D341Med (cell line): ENCODE measurements at places on chromosomes 3 and 15.

DNA sequence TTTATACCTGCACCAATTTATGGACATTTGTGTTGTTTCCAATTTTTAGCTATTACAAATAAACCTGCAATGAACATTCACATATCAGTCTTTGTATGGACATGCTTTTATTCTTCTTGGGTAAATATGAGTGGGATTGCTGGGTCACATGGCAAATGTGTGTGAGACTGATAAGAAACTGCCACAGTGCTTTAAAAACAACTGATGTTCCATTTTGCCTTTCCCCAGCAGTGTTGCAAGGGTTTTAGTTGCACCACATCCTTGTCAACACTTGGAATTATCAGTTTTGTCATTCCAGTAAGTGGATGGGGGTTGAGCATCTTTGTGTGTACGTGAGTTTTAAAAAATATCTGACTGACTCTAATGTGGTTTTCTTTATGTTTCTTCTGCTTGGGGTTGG lies 191.2 kb downstream of the PLCL2 start:
- no peak for DNase-seq

DNA sequence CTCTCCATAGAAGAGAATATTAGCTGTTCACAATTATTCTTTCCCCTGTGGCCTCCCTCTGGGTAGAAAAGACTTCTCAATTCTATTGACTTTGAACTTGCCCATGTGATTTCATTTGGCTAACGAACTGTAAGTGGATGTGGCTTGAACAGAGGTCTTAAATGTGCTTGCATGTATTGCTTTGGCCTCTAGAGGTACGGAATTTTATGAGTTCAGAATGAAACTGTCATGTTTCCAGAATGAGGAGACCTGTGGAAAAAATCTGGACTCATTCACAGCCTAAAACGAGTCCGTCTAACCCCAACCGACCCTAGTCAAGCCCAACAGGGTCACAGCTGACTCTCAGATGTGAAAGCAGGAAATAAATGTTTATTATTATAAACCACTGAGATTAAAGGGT lies 596.7 kb upstream of the UBE2E2 start:
- no peak for DNase-seq

DNA sequence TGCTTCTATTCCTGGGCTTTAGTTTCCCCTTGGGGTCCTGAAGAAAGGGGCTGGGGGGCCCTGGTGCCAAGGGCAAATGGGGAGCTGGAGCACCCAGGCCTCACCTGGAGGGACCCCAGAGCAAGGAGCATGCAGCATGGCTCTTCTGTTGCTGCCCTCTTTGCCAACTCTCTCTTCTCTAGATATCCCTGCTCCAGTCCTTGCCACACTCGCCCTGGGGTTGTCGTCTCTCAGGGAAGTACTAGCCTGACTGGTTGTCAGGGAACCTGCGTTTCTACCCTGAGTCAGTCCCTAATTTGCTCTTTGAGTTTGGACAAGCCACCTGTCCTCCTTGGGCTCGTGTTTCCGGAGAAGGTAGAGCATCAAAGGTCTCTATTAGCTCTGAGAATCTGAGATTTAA lies 63.7 kb upstream of the UBE2Q2 start:
- DNase-seq, result no peak

GRCh38 chr15:77529394-77530159 lies 103.1 kb downstream of the LINGO1 start:
- DNase-seq, result no peak

DNA sequence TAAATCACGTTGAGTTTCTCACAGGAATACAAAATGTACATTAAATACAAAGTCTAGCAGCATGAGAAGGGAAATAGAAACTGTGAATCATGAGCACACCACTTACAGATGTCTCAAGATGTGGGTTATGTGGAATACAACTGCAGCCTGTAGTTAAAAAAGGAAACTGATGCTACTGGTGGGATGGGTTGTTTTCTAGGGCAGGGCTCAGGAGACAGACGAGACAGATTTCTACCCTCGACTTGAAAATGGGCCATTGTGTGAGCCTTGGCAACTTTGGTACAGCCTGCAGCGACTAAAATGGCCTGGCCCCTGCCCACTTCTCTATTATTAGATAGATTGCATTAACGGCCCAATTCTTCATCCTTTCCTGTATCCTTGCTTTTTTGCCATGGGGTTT lies 293.1 kb downstream of the SUCLG2 start:
- no peak for DNase-seq

- no peak for DNase-seq
These were observed 24.7 kb downstream of the SLC15A2 start for GRCh38 chr3:121918779-121919483.

GRCh38 chr15:64046421-64047153 lies at the start of gene DAPK2:
Gene DAPK2 (minus strand): TSS chr15:64046485. CDS start chr15:64040261, 6,224 bp downstream.
- DNase-seq, result peak; percentile 97

- DNase-seq, result peak; percentile 82
These were observed 20.3 kb upstream of the ABTB1 start for GRCh38 chr3:127652246-127652995.

- no peak for DNase-seq
These were observed 87.5 kb upstream of the LINGO1 start for GRCh38 chr15:77720173-77720572.

GRCh38 chr3:44228900-44229299 lies 12.8 kb upstream of the TOPAZ1 start:
- DNase-seq, result no peak

GRCh38 chr3:143596957-143597642 lies 251.2 kb downstream of the SLC9A9 start:
- DNase-seq, result no peak

DNA sequence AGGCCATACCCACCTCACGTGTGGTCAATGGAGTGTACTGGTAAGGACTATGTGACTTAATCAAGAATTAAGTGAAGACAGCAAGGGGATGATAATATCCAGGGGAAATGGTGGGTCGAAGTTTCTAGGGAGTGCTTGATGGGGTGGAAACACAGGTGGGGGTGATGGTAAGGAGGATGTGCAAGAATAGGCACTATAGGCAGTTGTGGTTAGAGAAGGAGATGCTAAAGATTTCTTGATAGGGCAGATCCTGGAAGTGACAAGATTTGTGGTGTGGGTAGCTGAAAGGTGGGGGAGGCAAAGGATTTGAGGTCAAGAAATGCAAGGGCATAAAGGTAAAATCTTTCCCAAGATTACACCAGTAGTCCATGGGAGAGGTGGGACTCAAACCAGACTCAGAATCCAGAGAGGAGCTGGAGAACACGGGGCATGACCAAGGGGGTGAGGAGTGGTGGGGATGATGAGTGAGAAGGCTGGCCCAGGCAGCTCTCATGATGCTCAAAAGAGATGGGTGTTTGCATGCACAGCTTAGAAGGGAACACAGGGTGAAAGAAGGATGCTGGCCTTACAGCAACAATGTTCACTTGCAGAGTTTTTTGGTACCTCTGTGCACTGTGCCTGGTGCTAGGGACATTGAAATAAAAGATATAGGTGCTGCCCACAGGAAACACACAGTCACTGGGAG lies 78.4 kb downstream of the CCR1 start:
- DNase-seq, result no peak

DNA sequence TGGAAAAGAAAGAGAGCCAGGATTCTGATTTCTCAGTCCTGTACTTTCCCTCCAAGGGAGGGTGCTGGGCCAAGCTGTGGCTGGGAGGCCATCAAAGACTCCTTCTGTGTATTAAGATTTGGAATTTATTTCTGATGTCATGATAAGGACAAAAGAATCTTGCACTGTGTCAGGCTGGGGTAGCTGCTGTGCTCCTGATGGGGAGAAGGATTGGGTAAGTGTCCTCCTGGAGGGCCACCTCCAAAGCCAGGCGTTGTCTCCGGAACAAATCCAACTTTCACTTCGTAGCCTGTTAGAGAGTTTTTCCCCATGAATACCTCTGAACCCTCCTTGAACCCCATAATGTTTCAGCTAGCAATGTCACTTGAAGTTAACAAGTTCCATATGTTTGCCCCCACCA lies 29.9 kb downstream of the CLDN11 start:
- DNase-seq, result no peak

DNA sequence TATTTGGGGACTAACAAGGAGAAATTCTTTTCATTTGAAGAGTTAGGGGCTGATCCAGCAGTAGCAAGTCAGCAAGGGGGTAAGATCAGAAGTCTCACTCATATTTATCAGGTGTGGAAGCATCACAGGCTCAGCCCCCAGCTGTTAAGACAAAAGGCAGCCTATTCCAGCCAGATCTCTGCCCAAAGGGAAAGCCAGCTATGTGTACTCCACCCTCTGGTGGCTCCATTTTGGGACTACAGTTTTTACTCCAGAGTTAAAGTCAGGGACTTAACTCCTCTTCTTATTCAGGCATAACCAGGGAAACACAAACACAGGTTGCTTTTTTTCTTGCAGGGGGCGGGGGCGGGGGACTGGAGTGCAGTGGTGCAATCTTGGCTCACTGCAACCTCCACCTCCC lies 19.2 kb downstream of the UBP1 start:
- peak; percentile 48 for DNase-seq

DNA sequence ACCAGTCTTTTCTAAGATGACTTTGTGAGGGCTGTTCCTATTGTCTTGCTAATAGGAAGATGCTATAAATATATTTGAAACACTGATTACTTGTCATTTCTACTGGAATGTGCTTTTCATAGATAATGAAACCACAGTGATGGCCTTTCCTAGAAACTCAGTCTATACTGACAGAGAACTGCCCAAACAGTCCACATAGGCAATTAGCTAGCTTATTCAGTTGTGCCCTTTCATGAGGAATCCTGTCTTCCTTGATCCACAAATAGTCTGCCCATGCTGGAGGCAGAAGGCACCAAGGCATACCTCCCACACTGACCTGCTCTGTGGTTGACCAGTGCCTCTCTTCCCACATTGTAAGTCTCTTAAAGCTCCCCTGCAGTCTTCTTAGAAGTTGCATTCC lies 135.9 kb downstream of the CMSS1 start:
- DNase-seq, result no peak
